ENCODE measurements at places on chromosomes 4 and X.

DNA sequence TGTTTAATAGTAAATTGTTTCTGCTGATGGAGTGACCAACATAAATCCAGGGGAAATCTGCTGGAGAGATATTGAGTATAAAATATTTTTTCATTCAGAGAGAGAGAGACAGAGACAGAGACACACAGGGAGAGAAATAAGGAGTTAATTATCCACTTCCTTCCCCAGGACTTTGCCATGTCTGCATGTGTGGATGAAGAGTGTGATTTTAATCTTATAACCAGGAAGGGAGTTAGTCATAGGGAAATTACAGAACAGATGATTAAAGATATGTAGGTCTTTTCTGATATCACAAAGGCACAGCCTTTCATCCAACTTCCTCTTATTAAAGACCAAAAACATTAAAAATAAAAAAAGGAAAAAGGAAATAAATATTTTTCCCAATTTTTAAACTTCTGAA, 526.3 kb downstream of the SPRY1 start:
- no peak for DNase-seq

GRCh38 chr4:30122711-30123110, 597.5 kb upstream of the PCDH7 start:
- no peak for DNase-seq

GRCh38 chrX:46673620-46674359, 85.1 kb downstream of the SLC9A7 start:
- DNase-seq = no peak

GRCh38 chrX:74492720-74493201, 71.5 kb downstream of the SLC16A2 start:
- peak; percentile 1 for DNase-seq

Data from stimulated activated naive CD4-positive, alpha-beta T cell (primary cell).